ENCODE measurements at places on chromosomes 12 and 14.

- no peak for DNase-seq
Observed at GRCh38 chr12:97075161-97075933, 168.3 kb downstream of the NEDD1 start.

DNA sequence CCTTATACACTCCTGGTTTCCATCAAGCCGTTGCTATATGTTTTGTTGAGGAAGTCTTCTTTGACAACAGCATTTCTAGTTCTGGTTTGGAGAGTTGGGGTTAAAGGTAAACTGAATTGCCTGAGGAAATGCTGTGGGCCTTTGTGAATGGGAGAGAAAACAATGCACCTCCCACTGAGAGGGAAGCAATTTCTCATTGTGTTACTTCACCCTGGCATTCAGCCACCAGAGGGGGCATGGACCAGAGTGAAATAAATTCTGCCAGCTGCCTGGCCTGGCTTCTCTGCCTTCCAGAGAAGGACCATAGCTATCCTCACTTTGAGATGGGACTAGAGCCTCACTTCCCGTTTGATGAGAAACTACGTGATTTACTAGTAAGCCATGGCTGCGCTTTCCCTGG is 475.3 kb downstream of the EGLN3 start:
- peak; percentile 83 for DNase-seq

GRCh38 chr14:54338696-54339317 is 58.0 kb upstream of the CDKN3 start:
- peak; percentile 37 for DNase-seq

- DNase-seq, result no peak
Observed at GRCh38 chr12:28409892-28410291, 219.6 kb downstream of the CCDC91 start.

GRCh38 chr12:18066666-18067065 is 23.3 kb downstream of the RERGL start:
- no peak for DNase-seq
